AG04450 (cell line): ENCODE measurements at places on chromosomes 13 and 19. TPM values are rescaled to one million over a fixed set of nuclear protein-coding genes. Genes with fewer than 3 reads are reported as not detected.

Gene CEACAM16
- polyA plus RNA-seq, result not detected in 2 replicates

DNA sequence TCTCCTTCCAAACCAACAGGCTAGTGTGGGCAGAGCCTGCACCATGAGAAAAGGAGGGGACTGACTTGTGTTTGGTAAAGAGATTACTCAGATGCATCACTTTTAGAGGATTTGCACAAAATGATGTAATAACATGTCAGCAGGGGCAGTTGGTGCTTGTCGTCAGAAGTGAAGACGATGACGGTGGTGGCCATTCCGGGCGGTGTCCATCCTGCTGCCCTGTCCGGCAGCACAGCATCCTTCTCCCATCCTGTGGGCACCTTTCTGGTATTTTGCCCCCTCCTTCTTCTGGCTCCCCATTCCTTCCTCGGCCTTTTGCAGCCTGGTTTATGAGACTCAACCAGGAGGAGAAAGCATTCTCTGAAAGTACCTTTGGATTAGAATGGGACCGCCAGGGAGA, 160.1 kb downstream of the TEX29 start:
- no peak for DNase-seq

- no peak for DNase-seq
These were observed 49.6 kb downstream of the THSD1 start for GRCh38 chr13:52356327-52356726.

GRCh38 chr19:30363073-30363472, 9.1 kb upstream of the ZNF536 start:
- DNase-seq, result no peak

GRCh38 chr13:19982447-19983043, 24.0 kb downstream of the ZMYM2 start:
- DNase-seq, result no peak

DNA sequence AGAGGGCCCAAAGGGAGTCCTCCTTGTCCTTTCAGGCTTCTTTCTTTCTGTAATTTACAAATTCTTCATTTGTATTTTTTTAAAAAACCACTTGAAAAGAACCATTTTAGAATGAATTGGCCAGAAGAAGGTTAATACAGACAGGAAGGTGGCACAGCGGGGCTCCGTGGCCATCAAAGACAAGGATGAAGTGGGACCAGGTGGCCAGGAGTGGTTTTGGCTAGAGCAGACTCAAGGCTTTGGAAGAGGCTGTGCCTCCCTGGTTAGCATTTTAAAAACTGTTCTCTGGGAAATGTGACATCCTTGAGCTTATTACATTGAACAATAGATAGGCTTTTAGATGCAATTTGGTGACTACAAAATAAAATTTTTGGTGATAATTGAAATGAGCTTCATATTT, 48.4 kb downstream of the ATP8A2 start:
- no peak for DNase-seq

GRCh38 chr19:16153582-16154336, 10.3 kb downstream of the HSH2D start:
- no peak for DNase-seq

DNA sequence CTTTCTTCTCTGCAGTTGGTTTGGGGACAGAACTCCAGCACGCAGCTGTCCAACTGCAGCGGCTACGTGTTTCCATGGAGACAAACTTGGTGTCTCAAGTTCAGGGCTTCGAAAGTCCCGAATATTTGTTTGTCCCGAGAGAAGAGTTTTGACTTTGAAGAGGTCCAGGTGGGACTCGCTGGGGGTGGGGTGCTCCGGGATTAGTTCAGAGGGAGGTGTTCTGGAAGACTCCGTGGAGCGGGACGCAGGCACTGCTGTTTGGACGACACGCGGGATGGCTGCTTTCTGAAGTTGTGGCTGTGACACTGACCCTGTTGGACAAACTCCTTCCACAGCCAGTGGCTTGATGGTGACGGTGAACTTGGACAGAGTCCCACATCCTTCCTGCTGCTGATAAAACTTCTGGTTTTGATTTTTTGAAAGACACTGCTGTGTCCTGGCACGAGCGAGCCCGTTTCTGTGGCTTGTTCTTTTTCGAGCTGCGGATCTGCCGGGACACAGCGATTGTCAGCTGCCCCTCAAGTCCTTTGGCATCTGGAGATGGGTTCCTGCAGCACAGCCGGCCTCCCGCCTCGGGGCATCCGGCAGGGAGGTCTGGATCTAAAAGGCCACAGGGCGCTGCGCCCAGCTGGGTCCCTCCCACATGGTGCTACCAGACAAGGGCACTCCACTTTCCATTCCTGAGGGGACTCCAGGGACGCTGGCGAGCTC, 15.9 kb upstream of the RANBP3 start:
- no peak for DNase-seq

DNA sequence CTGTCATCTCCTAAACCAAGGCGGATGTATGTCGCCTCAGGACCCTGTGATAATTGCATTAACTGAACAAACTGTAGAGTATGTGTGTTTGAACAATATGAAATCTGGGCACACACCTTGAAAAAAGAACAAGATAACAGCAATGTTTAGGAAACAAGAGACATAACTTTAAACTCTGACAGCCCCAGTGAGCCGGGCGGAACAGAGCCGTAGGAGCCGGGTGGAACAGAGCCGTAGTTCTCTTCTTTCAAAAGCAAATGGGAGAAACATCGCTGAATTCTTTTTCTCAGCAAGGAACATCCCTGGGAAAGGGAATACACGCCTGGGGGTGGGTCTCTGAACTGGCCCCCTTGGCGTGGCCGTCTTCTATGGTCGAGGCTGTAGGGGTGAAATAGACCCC, 31.8 kb upstream of the ZNF675 start:
- no peak for DNase-seq

DNA sequence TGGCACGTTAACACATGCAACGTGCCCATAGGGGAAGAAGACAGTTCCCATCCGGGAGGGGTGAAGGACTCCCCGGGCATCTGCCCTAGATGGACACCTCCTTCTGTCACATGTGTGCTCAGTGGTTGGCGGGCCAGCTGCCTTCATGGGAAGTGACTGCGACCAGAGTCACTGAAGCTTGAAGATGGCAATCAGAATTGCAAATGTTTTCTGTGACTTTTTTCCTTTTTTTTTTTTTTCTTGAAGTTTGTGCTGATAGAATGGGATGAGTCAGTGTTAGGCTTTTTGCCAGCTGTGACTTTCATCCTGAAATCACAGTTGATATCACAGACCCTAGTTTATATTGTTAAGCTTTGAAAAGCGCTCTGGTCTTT, 109.2 kb upstream of the MCF2L start:
- DNase-seq, result peak; percentile 46

GRCh38 chr19:40464059-40465024, 1.2 kb downstream of the BLVRB start:
- peak; percentile 77 for DNase-seq
